Activated gamma-delta T cell treated with anti-CD3 and anti-CD28 coated beads, Interleukin-2, amount 50 U/mL, for 16 hours (primary cell): ENCODE measurements at places on chromosomes 2 and 18.

- DNase-seq: no peak
Measured at GRCh38 chr2:46187112-46187618, 110.0 kb upstream of the EPAS1 start.

GRCh38 chr2:17830053-17831034, 14.1 kb downstream of the MSGN1 start:
- no peak for DNase-seq

- DNase-seq: no peak
Measured at GRCh38 chr2:179412112-179412511, 147.5 kb upstream of the SESTD1 start.

GRCh38 chr2:223954401-223954800, 2.9 kb upstream of the MRPL44 start:
- no peak for DNase-seq

- DNase-seq: no peak
Measured at GRCh38 chr18:73785300-73785699, 362.3 kb downstream of the FBXO15 start.

DNA sequence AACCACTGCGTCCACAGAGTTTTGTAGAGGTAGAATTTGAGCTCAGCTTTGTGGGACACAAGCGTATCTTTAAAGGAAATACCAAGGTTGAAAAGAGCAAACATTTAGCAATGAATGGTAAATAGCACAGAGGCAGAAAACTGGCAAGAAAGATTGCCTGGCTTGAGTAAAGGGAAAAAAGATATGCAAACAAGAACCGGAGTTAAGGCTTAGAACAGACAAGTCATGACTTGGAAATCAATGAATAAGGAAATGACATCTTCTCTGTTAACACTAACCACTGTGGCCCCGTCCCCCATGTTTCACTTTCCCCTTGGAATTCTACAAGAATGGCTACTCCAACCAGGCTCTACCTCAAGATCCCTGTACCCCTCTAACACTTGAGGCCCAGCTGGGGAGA, 3.8 kb downstream of the STAM2 start:
- no peak for DNase-seq

GRCh38 chr2:150486539-150487484, 655 bp downstream of the RND3 start:
- DNase-seq: no peak

- no peak for DNase-seq
Measured at GRCh38 chr2:240823449-240824336, 3.7 kb upstream of the KIF1A start.

DNA sequence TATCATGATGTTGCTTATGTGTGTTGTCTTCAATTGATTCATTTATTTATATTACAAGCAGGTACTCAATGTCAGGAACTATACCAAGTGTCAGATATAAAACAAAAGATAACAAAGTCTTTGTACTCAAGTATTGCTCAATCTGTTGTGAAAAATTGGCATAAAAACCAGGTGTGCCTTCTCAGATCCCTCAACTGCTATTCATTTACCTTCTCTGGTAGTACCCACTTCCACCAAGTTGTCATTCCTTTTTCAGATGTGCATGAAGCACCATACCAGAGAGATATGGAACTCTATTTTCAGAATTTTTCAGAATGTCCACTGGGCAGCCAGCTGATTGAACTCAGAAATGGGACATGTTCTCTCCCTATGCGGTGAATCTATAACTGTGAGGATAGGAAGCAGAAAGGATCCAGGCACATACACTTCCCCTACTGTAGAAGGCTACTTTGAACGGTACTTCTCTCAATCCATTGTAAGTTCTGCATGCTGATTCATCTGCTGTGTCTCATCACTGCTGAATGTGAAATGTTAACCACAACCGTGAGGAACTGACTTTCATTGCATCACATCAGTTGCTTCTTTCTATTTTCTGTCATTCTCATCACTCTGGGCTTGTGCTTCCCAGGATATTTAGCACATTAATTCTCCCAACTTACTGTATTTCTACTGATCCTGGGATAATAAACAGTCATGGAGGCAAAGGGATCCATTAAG, 1621.3 kb downstream of the SUCLG1 start:
- DNase-seq: no peak

- no peak for DNase-seq
Measured at GRCh38 chr2:12705742-12706141, 11.0 kb upstream of the TRIB2 start.

- DNase-seq: no peak
Measured at GRCh38 chr2:69251943-69252342, 135.1 kb downstream of the GFPT1 start.

- DNase-seq: no peak
Measured at GRCh38 chr2:46198966-46199365, 98.2 kb upstream of the EPAS1 start.

- DNase-seq: no peak
Measured at GRCh38 chr2:100730290-100730868, 89.6 kb upstream of the NPAS2 start.

DNA sequence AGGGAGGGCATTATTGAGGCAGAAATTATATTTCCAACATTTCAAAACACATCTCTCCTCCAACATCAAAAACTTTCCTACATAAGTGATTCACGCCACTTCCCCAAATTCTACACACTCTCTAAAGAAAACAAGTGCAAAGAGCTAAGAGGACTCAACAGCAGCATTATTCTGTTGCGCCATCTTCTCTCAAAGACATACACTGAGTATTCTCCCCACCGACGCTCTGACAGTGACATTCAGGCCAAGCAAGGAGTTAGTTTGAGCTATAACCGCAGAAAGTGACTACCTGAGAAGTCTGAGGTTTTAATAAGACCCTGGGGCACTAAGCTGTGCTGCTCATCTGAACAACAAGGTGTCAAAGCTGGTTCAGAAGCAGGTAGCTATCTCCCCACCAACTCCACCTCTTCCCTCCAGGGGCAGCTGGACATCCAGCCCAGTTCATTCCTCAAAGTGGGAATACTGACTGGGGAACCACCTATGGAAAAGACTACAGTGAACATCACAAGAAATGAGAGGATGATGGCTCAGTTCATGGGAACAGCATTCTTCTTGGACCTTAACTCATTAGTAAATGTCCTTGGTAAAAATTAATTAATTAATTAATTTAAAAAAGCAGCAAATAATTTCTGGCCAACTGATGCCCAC, 309.5 kb upstream of the CCDC68 start:
- no peak for DNase-seq

GRCh38 chr2:165898381-165898780, 55.2 kb downstream of the TTC21B start:
- no peak for DNase-seq

DNA sequence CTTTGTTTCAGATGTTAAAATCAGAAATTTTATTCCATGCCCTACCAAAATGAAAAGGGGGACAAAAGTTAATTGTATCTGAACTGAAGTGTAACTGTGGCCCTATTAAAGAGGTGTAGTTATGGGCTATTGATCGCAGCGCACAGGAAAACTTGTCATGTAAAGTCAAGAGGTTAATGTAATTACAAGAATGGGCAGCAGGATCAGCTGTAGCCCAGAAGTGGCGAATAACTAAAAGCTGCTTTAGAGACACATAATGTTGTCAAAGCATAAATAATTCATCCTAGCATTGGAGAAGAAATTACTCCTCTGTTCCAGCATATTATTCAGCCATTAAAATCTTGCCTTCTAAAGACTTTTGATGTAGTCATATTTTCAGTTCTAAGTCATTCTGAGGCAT, 211.8 kb downstream of the EPHA4 start:
- DNase-seq: no peak

DNA sequence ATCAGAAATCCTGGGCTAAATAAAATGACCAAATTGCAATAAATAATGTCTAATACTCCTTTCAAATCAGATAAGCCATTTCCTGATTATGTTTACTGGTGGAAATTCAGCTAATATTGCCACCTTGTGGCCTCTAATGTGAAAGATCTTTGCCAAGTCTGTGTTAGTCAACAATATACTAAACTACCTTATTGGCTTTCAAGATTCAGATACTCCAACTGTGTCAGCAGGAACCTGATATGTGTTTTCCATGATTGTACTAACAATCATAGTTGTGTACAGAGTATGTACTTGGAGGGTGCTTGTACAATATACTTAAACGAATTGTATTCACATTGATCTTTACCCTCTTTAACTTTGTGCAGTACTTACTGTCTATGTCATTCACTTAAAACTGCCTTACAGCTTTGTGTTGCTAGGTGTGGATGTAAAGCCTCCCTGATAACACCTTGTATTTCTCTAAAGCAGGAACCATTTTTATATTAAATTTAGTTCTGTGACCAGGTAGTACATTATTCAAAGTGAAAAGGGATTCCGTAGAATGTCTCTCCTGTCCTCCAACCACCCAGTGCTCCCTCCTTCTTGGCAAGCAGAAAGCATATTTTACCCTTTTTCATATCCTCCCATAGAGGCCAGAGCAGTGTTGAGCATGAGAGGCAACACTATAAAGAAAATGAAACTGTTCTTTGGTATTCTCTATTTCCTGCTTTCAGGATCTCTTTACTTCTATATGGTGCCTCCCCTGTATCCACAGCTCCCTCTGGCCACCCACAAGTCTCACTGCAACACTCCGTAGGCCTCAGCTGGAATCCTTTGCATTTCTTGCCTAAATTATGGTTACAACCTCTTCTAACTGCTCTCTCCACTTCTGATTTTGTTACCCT, 75.2 kb upstream of the C2orf15 start:
- no peak for DNase-seq

GRCh38 chr2:240433973-240434727, 1.3 kb upstream of the GPC1 start:
- DNase-seq: no peak

GRCh38 chr2:54470266-54470938, 14.3 kb downstream of the SPTBN1 start:
- DNase-seq: no peak

- no peak for DNase-seq
Measured at GRCh38 chr2:51812138-51812866, 780.4 kb upstream of the NRXN1 start.

DNA sequence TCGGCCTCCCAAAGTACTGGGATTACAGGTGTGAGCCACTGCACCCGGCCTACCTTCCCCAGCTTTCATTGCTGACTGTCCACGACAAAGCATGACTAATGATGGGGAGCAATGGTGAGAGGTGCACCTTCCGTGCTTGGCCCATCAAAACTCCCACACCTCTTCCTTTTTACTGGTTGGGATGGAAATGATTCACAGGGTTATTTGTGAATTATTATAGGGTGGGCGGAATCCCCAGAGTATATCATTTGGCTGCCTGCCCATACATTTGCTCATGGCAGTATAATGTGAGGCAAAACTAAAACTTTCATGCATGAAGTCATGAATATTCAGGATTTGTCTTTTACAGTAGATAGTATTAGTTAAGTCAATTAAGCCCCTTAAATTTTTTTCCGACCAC, 334.2 kb upstream of the NETO1 start:
- no peak for DNase-seq

GRCh38 chr2:216690853-216691741, 4.3 kb downstream of the IGFBP5 start:
- no peak for DNase-seq

- DNase-seq: no peak
Measured at GRCh38 chr18:35971661-35972196, 750 bp upstream of the RMP24 start.

GRCh38 chr2:217922101-217923006, 80.4 kb downstream of the TNS1 start:
- no peak for DNase-seq

- DNase-seq: no peak
Measured at GRCh38 chr18:72742002-72742401, 125.8 kb downstream of the NETO1 start.

DNA sequence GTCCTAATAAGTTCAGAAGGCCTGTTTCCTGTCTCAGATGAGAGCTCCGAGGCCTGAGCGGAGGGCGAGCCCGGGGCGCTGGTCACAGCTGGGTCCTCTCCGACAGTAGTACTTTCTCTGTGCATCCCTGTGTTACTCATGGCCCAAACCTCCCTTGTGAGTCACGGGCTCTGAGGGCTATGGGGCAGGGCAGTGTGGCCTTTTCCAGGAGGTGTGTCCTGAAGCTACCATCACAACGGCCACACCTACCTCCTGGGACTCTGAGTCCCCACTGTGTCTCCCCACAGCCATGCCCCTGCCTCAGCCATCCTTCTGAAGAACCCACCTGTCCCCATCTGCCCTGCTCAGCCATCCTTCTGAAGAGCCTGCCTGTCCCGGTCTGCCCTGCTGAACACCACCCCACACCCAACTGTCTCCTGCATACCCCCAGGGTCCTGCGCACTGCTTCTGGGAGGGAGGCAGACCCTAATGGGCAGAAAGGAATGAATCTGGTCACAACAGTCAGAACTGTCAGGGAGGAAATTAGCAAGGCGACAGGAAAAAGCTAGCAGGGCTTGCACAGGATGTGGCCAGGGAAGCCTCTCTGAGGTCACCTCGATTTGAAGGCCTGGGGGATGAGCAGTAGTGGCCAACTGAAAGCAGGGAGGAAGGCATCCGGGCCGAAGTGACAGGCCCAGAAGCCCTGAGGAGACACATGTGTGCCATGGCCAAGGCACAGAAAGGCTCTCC, 145.4 kb upstream of the RIOK3 start:
- no peak for DNase-seq

DNA sequence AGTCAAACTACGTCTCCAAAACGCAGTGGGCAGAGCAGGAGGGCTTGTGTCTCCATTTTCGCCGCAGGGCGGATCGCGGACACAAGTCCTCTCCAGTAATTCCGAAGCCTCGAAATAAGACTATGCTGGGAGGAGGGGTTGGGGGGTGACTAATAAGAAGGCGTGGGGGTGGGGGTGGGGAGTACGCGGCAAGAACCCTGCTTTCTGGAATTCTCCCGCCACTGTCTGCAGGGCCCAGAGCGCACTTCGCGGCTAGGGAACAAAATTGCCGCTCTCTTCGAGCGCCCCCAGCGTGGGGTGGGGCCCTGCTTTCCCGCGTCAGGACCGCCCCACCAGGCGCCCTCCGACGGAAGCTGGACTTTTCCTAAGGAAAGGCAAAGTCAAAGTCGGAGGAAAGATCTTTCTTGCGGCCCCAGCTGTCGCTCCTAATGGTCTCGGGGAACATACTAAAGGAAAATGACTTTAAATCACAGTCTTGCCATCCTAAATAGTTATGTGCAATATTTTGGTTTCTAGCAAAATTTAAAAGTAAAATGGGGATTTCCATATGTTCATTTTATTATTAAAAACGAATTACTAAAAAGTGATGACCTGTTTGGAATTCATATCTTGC, 11.9 kb downstream of the NR4A2 start:
- DNase-seq: no peak
